ENCODE measurements at places on chromosomes 13 and 19.

GRCh38 chr19:1819341-1820255 lies 7.5 kb upstream of the ATP8B3 start:
- DNase-seq = no peak

- no peak for DNase-seq
These were observed 117.7 kb upstream of the GJB6 start for GRCh38 chr13:20349564-20350381.

- no peak for DNase-seq
These were observed 8.1 kb upstream of the ERICH6B start for GRCh38 chr13:45623516-45624090.

- no peak for DNase-seq
These were observed 196.9 kb downstream of the ZIC5 start for GRCh38 chr13:99774644-99775043.

DNA sequence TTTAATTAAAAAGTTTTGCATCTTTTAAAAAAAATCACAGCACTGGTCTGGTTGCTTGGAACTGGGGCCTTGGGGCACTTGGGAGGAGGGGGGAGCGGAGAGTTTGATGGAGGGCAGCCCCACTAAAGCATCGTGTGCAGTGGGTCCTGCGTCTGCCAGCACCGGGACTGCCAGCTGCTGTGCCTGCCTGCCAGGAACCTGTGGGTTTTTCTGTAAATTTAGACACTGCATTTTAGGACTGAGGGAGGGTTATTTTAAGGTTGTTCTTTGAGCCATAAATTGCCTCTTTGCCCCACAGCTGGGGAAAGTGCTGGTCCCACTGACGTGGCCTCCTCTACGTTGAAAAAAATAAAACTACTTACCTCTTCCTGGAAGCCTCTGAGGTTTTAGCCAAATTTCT lies 2.9 kb downstream of the KLF2 start:
- no peak for DNase-seq

DNA sequence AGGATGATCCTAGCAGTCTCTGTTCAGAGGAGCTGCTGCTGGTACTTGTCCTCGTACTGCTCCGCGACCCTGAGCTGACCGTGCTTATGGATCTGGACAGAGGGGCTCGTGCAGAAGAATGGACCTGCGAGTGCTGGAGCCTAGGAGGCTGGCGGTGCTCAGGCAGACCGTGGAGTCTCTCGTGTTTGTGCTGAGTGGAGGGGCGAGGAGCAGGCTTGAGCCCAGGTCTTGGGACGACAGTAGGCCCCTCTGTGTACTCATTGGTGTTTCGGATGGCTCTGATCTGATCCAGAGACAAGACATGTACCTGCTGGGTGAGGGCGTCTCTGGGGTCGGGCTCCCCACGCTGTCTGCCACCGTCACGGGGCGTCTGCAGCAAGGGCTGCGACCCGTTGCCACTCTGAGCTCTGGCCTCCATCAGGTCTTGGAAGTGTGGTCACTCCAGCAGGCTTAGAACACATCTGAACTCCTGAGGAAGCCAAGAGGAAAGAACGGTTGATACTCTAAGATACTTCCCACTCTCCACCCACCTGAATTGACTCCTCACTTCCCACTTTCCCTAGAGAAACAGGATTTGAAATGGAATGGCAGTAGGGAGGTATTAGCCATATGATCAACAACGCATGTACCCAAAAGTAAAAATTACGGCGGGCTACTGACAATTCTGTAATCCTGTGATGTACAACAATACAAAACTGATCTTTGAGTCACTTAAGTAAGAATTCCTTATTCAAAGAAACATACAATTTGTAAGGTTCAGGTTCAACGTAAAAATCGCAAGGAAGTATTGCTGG lies 3.4 kb downstream of the SPRY2 start:
- no peak for DNase-seq

- DNase-seq = no peak
These were observed 3.0 kb downstream of the MIER2 start for GRCh38 chr19:341386-342127.

DNA sequence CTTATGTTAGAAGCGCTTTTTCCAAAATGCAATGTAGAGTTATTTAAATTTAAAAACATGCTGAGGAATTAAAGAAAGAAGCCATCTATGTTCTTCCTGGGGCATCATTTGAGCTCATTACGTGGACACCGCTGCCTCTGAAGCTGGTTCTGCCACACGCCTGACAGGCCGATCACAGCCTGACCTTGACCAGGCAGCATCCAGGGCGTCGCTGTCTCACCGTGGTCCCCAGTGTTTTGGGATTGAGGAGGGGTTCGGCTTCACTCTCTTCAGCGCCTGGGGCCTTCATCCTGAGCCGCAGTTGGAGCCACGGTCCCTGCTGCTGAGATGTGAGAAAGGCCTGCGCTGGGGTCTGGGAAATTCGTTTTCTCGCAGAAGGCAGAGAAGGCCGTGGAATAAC lies 64.0 kb downstream of the ATP11A start:
- DNase-seq = no peak

All from stimulated activated CD4-positive, alpha-beta T cell treated with anti-CD3 and anti-CD28 coated beads, Interleukin-12 subunit alpha, Interleukin-12 subunit beta, amount 100 ng/mL, for 48 hours (primary cell).